COLO829 (cell line): ENCODE measurements at places on chromosomes 5 and 9.

DNA sequence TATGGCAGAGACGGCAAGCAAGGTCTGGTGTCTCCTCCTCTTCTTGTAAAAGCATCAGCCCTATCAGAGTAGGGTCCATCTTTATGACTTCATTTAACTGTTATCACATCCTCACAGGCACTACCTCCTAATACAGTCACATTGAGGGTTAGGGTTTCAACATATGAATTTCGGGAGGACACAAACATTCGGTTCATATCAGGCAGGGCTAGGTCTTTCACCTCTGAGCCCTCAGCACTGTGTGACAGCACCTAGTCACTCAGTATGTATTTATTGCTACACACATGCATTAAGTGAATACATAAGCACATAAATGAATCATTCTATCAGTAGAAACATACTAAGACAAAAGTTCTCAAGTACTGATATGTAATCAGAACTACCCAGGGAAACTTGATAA, 9.4 kb upstream of the BTF3 start:
- no peak for DNase-seq

DNA sequence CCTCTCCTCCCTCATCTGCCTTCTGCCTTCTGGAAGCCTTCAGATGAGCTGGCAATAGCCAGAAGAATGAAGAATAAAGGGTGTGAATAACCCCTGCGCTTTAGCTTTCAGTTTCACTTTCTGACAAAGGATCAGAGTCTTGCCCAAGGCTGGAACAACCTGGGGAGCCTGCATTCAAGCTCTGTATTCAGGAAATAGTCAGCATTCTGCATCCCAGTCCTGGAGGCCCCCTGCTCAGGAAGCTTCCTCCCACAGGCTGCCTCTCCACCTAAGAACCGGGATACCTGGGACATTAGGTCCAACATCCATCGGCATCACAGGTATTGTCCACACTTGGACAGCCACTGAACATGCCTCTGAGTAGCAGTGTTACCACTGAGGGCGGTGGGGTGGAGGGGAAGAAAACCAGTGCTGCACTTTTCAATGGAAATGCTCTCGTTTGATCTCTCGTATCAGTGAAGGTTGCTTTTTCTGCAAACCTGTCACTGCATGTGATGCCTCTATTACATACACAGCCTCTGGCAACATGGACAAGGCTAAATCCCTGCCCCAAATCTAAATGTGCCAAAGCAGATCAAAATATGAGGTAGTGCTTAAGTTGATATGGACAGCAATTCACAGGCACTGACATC, 39.8 kb upstream of the ACO1 start:
- no peak for DNase-seq

- DNase-seq = no peak
Observed at GRCh38 chr9:127131871-127132270, 9.4 kb upstream of the ANGPTL2 start.

DNA sequence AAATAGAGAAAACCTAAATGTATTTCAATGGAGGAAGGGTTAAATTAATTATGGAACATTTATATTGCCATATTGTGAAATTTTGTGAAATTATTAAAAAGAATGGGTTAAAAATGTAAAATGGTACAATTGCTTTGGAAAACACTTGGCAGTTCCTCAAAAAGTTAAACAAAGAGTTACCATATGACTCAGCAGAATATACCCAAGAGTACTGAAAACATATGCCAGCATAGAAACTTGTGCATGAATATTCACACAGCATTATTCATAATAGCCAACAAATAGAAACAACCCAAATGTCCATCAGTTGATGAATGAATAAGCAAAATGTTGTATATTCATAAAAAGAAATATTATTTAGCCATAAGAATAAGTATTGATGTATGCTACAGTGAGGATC, 181.0 kb upstream of the MAST4 start:
- DNase-seq = no peak

- no peak for DNase-seq
Observed at GRCh38 chr5:131200560-131200959, 29.8 kb downstream of the LYRM7 start.

- no peak for DNase-seq
Observed at GRCh38 chr5:39479537-39479936, 54.8 kb upstream of the DAB2 start.
